A549 treated with RU486 at 1 μM for 4 hours (cell line): ENCODE measurements at places on chromosomes 4 and X. TPM values are rescaled to one million over a fixed set of nuclear protein-coding genes. Genes with fewer than 3 reads are reported as not detected.

NLGN3 gene
- 0.89 to 1.0 TPM (median 1.00 TPM) in 5 replicates for total RNA-seq

EREG gene
- 18.7 to 53.5 TPM (median 45.9 TPM) in 5 replicates for total RNA-seq

CD38 gene
- total RNA-seq: 7.6 to 14.1 TPM (median 10.1 TPM) in 5 replicates

EFHC2 gene
- 0.21 to 0.42 TPM (median 0.27 TPM) in 5 replicates for total RNA-seq

CT45A1 gene
- total RNA-seq: not detected in 5 replicates

GYPE gene
- total RNA-seq: not detected in 5 replicates

HSFX1 gene
- 0.14 to 0.40 TPM (median 0.34 TPM) in 5 replicates for total RNA-seq

TBX22 gene
- total RNA-seq: not detected in 5 replicates

NPY1R gene
- total RNA-seq: 0.07 to 0.14 TPM (median 0.13 TPM) in 3 of 5 replicates, not detected in the others

LCORL gene
- 3.4 to 5.5 TPM (median 4.9 TPM) in 5 replicates for total RNA-seq

DUSP21 gene
- not detected in 5 replicates for total RNA-seq

DCAF12L2 gene
- 0.08 to 0.25 TPM (median 0.14 TPM) in 4 of 5 replicates, not detected in the other for total RNA-seq

C4orf51 gene
- not detected in 5 replicates for total RNA-seq

FRMPD4 gene
- 0.03 to 0.09 TPM (median 0.06 TPM) in 5 replicates for total RNA-seq

ASMT gene
- total RNA-seq: 0.09 to 0.34 TPM (median 0.30 TPM) in 3 of 5 replicates, not detected in the others

CXorf38 gene
- total RNA-seq: 7.6 to 12.7 TPM (median 11.0 TPM) in 5 replicates

SRPX2 gene
- total RNA-seq: 2.0 to 3.5 TPM (median 2.9 TPM) in 5 replicates

GABRQ gene
- 0.19 to 0.36 TPM (median 0.27 TPM) in 5 replicates for total RNA-seq

TLR7 gene
- not detected in 5 replicates for total RNA-seq

MID2 gene
- total RNA-seq: 6.1 to 10.6 TPM (median 6.7 TPM) in 5 replicates

HSFX4 gene
- not detected in 5 replicates for total RNA-seq

HS6ST2 gene
- total RNA-seq: 0.03 to 0.17 TPM (median 0.10 TPM) in 3 of 5 replicates, not detected in the others

TASL gene
- total RNA-seq: not detected in 5 replicates

NHS gene
- 2.9 to 5.9 TPM (median 5.5 TPM) in 5 replicates for total RNA-seq

MAB21L2 gene
- not detected in 5 replicates for total RNA-seq

SLC6A14 gene
- total RNA-seq: 0.02 TPM in 2 of 5 replicates, not detected in the others

DOCK11 gene
- 3.8 to 7.9 TPM (median 6.6 TPM) in 5 replicates for total RNA-seq

USP17L20 gene
- not detected in 5 replicates for total RNA-seq

FAM184B gene
- 0.03 to 0.05 TPM (median 0.03 TPM) in 4 of 5 replicates, not detected in the other for total RNA-seq

TLL1 gene
- total RNA-seq: 0.03 to 0.47 TPM (median 0.24 TPM) in 5 replicates

IL2 gene
- total RNA-seq: not detected in 5 replicates

ATP7A gene
- 1.7 to 3.5 TPM (median 3.4 TPM) in 5 replicates for total RNA-seq

PAGE1 gene
- 0.27 TPM in 1 of 5 replicates, not detected in the others for total RNA-seq

GPR119 gene
- not detected in 5 replicates for total RNA-seq

FRMD7 gene
- total RNA-seq: not detected in 5 replicates

EXOC1L gene
- not detected in 5 replicates for total RNA-seq

FAM53A gene
- 0.40 to 0.89 TPM (median 0.69 TPM) in 5 replicates for total RNA-seq

OTUD6A gene
- not detected in 5 replicates for total RNA-seq

TLR1 gene
- total RNA-seq: 0.29 to 0.67 TPM (median 0.57 TPM) in 5 replicates

ADH1A gene
- total RNA-seq: not detected in 5 replicates

ENAM gene
- total RNA-seq: not detected in 5 replicates

SPIN2A gene
- total RNA-seq: 0.08 to 0.15 TPM (median 0.14 TPM) in 3 of 5 replicates, not detected in the others

GYG2 gene
- 3.6 to 5.6 TPM (median 4.3 TPM) in 5 replicates for total RNA-seq

SSX2B gene
- not detected in 5 replicates for total RNA-seq

LUZP4 gene
- total RNA-seq: 0.08 TPM in 1 of 5 replicates, not detected in the others

ZGRF1 gene
- total RNA-seq: 1.5 to 3.9 TPM (median 3.0 TPM) in 5 replicates

ZNF157 gene
- not detected in 5 replicates for total RNA-seq

SGMS2 gene
- total RNA-seq: 10.4 to 22.8 TPM (median 21.6 TPM) in 5 replicates

PFKFB1 gene
- 0.10 TPM in 1 of 5 replicates, not detected in the others for total RNA-seq

NAP1L3 gene
- total RNA-seq: 0.30 to 0.67 TPM (median 0.43 TPM) in 5 replicates

TMEM31 gene
- total RNA-seq: not detected in 5 replicates

PPP2R2C gene
- 28.1 to 37.9 TPM (median 35.6 TPM) in 5 replicates for total RNA-seq

AKAP17A gene
- 26.3 to 38.6 TPM (median 36.9 TPM) in 5 replicates for total RNA-seq
